ENCODE measurements at places on chromosomes 4 and X.
A peak's percentile ranks its signal among the peaks of the same experiment; 100 is the strongest.

GRCh38 chr4:169219440-169219839 lies 51.3 kb downstream of the SH3RF1 start:
- no peak for DNase-seq

GRCh38 chr4:94408549-94409374 lies 43.0 kb upstream of the PDLIM5 start:
- no peak for DNase-seq

DNA sequence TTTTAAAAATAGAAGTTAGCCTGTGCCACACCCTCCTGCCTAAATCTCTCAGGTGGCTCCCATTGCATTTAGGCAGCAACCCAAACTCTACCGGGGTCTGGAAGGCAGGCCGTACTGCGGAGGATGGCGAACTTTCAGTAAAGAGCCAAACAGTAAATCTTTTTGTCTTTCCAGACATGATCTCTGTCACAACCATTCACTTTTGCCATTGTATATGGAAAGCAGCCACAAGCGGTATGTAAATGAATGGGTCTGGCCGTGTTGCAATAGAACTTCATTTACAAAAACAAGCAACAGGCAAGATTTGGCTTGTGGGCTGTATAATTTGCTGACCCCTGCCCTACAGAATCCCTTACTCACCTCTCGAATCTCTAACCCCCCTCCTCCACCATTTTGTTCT lies 3.3 kb downstream of the RADX start:
- DNase-seq, result no peak

DNA sequence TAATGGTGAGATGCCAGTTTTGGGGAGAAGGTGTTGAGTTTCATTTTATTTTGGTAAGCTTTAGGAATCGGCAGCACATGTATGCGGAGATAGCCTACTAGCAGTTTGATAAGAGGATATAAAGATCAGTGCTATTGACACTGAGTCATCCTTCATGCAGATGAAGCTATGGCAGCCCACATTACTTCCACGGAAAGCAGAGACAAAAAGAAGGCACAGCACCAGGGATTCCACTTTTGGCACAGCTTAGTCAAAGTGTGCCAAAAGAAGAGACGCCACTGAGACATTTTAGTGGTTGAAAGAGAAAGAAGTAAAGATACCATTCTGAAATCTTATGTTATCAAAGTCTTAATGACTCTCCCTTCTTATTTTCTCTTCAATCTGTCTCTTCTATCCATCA lies 103.8 kb downstream of the GABRB1 start:
- DNase-seq, result no peak

GRCh38 chr4:121519236-121519838 lies 138.5 kb upstream of the QRFPR start:
- DNase-seq, result no peak

GRCh38 chr4:7915875-7916242 lies 23.8 kb downstream of the AFAP1 start:
- no peak for DNase-seq

DNA sequence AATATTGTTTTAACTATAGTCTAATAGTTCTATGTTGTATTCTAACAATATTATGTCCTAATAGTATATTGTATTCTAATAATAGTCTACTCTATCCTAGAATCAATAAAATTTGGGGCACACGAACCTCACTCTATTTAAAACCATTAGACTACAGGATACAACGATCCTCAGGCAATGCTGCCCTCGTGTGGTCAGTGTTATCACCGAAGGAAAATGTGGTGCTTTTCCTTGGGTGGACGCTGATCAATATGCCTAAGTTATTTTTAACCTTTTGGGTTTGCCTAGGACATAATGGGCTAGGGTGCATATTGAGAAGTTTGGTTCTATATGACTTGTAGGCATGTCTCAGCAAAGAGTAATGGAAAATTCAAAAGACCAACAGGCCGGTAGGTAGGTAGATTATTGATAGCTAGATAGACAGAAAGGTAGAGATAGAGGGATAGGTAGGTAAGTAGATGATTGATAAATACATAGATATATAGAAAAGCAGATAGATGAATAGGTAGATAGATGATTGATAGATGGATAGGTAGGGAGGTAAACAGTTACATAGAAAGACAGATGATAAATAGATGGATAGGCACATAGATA lies 75.1 kb downstream of the PRKX start:
- no peak for DNase-seq

- no peak for DNase-seq
These were observed 544.0 kb upstream of the AMOT start for GRCh38 chrX:113384628-113385027.

DNA sequence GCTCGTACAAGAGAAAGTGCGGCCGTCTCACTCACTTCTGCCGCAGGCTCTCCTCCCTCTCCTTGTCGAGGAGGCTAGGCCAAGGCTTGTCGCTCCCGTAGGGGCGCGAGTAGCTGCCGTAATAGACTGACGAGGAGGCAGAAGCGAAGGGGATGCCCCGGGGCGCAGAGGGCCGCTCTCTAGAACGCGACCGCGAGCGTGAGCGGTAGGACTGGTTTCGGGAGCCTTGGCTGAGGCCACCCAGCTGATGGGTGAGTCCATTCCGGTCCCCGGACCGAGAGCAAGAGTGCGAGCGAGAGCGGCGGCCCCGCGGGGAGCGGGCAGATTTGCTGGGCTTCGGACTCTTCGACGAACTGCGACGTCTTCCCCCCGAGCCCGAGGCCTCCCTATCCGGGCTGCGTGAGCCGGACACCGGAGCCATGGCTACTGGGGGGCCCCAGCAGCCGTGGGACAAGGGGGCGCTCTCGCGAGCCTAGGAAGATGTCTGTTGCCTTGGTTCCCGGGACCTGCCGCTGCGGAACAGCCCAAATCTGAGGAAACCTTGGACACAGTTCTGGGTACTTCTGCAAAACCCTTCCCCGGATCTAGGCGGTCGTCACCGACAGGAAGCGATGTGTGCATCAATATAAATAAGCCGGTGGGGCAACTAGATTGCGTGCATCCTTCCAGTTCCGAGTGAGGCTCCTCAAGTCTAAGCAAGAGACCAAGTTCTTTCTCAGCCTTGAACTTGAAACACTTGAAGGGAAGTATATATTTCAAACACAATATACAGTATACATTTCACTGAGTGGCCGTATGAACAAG lies at the start of gene NKAP:
TSS of gene NKAP (minus strand) at position 567 of the 804 bp plus-strand sequence. CDS start at position 421, 146 bp downstream.
- DNase-seq, result peak; percentile 55

DNA sequence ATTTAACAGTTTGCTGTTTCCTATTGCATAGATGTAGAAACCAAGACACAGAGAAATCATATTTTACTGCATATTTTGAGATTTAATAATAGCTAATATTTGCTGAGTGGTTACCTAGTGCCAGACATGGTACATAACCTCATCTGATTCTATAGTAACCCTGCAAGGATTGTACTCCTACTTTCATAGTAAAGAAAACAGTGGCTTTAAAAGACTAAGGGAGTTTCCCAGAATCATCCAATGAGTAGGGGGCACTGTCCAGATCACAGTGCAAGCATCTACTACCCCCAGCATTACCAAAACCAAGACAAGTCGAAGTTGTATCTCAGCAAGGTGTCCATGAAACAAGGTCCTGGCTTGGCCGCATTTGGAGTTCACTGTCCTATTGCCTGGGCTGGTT lies 224.5 kb upstream of the TENM3 start:
- no peak for DNase-seq

DNA sequence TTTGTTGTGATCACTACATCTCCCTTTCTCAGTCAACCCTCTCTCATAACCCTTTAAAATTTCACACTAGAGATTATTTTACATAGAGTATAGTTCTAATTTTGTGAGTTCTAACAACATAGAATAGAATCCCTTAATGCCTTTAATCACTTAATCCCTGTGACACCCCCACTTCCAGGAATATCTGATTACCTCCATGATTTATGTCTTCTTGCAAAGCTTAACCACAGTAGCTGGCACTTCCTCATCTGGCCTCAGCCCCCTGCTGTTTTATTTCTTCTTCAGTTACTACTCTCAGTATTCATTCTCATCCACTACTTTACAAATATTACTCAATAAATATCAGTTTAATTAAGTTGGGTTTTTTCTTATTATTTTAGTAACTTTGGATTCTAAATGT lies 340.9 kb downstream of the CENPC start:
- no peak for DNase-seq

DNA sequence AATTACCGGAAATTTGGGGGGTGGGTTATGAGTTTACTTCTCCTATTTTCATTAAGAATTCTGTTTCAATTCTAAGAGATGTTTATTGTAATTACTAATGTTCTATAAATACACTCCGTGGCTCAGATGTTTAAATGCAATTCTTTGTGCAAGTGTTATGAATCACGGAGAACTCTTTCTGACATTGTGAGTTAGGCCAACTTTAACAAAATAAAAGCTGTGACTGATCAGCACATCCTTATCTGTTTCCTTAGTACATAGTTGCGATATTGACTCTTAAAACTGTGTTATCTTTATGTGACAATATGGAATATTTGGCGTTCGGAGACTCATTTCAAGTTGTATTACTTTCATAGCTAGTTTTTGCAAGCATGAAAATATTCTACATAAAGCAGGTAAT lies 902 bp downstream of the KLHL4 start:
- no peak for DNase-seq

- DNase-seq, result no peak
These were observed 125.2 kb downstream of the STIM2 start for GRCh38 chr4:26985873-26986272.

DNA sequence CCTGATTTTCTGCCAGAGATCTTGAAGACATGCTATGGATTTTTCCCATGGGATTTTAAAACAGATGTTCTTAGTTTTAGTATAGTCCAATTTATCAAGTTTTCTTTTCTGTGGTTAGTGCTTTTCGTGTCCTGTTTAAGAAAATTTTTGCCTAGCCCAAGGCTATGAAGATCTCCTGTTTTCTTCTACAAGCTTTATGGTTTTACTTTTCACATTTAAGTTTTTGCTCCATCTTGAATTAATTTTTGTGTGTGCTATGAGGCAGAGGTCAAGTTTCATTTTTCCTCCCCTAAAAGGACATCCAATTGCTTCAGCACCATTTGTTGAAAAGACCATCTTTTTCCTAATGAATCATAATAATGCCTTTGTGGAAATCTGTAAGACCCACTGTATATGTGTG lies 65.6 kb downstream of the POLR2B start:
- DNase-seq, result no peak

DNA sequence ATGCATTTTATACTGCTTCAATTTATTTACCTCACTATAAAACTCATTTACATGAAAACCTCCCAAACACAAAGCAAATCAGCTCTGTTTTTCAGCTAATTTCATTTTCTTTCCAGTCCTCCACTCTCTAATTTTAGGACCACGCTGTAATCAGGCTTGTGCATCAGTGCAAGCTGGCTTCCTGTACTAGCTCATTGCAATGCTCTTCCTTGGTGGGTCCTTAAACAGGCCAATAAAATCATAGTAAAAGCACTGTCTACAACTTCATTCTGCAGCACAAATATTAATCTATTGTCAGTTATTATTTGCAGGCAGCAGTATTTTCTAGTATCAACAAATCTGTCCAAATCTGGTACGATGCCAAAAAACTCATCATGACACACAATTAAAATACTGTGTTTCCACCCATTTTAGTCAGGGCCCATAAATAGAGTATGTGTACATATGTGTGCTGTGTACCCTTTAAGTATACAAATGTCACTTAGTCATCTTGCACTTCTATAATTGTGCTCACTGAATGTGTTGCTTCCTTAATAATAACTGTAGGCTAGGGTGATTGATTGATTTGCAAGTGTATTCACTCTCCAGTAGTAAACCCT lies 178.2 kb upstream of the HCCS start:
- DNase-seq, result no peak

DNA sequence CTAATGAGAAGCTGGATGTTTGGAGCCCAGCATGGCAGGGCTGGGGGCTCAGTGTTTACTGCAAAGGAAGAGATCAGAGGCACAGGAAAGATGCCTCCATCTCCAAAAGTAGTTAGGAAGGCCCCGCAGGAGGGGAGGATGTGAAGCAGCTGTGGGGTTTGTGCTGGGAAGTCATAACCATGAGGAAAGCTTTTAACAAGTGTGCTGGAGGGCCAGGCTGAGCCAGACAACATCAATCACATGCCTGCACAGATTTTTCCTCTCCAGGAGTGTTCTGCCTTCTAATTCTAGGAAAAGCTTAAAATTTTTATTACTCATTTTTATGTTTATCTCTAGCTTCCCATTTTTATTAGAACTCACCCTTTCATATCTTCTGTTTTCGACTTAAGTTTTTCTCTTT lies 65.4 kb downstream of the GPR82 start:
- no peak for DNase-seq

DNA sequence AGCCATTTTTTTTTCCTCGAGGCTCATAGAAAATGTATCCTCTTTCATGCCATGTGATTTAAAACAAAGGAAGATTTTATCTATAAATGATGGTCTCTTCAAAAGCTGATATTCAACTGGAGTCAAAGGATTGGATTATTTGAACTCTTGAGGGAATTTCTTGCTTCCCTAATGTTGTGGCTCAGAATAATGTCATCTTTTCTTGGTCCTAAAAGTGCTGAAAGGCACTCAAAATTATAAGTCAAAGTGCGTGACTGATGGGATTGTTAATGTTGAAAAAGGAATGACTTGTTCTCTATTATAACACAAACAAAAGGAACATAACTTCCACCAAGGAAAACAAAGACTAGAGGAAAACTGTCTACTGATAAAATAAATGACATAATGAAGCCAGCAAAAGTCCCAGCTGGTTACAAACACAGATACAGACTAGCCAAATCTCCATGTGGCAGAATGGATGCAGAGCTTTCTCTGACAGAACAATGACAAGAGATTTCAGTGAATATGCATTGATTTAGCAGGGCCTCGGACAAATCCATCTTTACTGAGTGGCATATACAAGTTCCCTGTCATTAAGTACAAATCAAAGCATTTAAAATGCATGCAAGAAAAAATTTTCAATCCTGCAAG lies 552.6 kb downstream of the GBA3 start:
- no peak for DNase-seq

GRCh38 chrX:91108761-91109160 lies 325.9 kb upstream of the PABPC5 start:
- no peak for DNase-seq

DNA sequence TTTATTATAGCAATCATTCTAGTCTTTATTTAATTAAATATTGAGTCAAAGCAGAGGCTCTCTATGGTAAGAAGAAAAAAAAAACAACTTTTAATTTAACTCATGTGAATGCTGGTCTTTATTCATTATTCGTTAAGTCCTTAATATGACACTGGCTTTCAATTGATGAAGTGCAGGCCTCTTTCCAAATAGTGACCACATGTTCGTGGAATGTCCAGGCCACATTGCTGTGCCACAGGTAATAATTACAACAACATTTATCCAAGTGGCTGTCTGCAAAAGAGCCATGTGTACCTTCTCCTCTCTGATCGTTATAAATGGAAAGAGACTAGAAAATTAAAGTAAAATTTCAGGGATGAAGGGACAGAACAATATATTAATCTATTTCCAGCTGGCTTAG lies 220.1 kb upstream of the PABPC4L start:
- no peak for DNase-seq

DNA sequence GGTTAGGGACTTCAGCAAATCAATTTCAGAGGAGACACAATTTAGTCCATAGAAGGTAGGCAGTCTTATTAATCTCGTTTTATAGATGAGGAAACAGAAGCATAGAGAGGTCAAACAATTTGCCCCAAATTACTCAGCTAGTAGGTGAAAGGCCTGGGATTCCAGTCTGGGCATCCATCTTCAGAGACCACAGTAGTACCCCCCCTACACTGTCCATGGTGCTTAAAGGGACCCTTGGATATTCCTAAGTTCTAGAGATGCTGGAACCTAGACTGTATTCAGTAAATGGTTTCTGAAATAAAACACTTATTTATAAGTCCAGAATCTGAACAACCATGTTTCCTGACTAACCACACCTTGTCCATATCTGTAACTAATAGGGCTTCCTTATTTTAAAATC lies 174.8 kb downstream of the CEP135 start:
- DNase-seq, result no peak
